ENCODE measurements at places on chromosomes 12 and 14.
A peak's percentile ranks its signal among the peaks of the same experiment; 100 is the strongest.

- no peak for DNase-seq
These were observed 63.1 kb downstream of the PLEKHG7 start for GRCh38 chr12:92765871-92766270.

GRCh38 chr14:37202812-37203211 lies 5.1 kb downstream of the MIPOL1 start:
- no peak for DNase-seq

DNA sequence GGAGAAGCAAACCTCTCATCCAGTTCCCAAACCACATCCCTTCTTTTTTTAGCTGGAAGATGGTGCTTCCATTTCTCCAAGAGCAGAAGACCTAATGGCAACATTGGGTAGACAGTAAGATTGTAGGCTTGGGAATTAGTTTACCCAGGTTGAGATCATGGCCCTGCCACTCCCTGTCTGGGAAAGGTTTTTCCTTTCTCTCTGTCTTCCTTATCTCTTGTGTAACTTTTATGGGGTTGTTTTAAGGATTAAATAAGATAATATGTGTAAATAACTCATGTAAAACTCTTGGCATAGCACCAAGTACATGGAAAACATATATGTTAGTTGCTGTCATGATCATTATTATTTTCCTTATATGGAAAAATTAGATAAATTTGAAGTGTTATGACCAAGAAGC lies 23.2 kb upstream of the PSMA6 start:
- no peak for DNase-seq

GRCh38 chr14:99430491-99430890 lies 50.2 kb downstream of the SETD3 start:
- no peak for DNase-seq

- no peak for DNase-seq
These were observed 44.0 kb downstream of the PPHLN1 start for GRCh38 chr12:42370013-42370412.

DNA sequence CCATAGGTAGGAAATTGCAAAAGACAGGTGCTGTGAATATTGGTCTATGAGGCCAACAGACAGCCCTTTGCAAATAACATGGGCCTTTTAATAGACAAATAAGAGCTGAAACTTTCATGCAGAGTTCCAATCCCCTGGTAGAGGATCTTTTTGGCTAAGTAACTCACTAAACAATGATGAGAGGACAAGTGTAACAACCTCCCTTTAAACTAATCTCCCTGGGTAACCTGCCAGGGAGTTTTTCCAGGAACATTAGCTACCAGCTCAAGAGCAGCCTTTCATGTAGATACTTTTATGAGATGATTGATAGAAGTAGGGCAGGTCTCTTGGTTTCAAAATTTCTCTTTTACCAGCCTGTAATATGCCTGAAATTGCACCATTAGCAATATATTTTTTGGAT lies 13.8 kb upstream of the CACNA1C start:
- DNase-seq: no peak

DNA sequence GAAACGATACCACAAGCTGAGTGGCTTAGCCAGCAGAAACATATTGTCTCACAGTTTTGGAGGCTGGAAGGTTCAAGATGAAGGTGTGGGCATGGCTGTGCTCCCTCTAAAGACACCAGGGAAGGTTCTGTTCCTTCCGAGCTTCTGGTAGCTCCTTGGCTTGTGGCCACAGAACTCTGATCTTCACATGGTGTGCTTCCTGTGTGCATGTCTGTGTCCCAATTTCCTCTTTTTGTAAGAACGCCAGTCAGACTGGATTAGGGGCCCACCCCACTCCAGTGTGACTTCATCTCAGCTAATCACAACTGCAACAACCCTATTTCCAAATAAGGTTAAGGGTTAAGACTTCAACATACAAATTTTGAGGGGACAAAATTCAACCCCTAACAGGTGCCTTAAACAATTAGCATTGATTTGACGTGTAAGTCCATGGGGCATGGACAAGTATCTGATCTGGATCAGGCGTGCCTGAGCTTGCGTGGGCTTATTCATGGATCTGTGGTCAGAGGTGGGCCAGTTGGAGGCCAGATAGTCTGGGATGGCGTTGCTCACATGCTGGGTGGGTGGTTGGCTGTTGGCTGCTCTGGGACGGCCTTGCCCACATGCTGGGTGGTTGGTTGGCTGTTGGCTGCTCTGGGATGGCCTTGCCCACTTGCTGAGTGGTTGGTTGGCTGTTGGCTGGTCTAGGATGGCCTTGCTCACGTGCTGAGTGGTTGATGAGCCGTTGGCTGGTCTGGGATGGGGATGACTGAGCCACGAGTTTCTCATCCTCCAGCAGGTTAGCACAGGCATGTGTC lies 88.5 kb downstream of the LGMN start:
- no peak for DNase-seq

DNA sequence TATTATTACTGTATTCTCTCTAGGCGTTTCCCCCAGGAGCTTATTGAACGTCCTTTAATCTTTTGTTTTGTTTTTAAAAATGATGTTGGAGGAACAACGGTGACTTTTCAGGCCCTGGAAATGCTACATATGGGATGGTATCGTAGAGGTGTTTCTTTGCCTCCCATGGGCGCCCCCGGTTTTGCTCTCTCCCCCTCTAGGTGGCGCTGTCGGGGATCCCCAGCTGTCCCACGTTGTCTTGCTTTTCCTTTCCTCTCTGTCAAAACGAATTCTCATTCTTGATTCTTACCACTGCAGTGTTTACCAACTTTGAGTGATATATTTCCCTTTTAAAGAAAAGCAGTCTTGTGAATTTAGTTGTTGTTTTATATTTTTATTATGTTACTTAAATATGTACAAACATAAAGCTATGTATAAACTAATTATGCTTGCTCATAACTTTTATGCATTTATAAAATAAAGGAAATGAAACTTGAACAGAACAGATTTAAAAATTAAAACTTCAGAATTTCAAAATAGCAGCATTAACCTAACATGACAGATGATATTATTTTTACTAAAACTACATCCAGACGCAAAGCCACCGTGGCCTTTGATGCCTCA lies 171.9 kb downstream of the RGS6 start:
- DNase-seq: peak; percentile 10

- DNase-seq: no peak
These were observed 185.1 kb upstream of the CDKN3 start for GRCh38 chr14:54211551-54212308.

- DNase-seq: no peak
These were observed 61.4 kb upstream of the BEGAIN start for GRCh38 chr14:100648474-100649172.

DNA sequence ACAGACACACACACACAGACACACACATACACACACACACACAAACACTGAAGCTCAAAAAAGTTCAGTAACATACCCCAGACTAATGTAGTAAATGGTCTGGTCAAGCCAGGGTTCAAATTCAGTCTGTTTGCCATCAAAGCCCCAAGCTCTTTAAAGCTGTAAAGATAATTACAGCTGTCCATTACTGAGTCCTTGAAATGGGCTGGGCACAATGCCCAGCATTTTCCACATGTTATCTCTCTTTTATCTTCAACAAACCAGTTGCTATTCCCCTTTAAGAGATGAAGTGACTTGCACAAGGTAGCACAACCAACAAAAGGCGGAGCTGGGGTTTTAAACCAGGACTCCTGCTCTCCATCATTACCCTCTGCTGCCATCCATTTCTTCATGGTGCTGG lies 7.6 kb upstream of the UNC119B start:
- DNase-seq: no peak

GRCh38 chr14:55313480-55313879 lies 42.3 kb downstream of the FBXO34 start:
- no peak for DNase-seq

DNA sequence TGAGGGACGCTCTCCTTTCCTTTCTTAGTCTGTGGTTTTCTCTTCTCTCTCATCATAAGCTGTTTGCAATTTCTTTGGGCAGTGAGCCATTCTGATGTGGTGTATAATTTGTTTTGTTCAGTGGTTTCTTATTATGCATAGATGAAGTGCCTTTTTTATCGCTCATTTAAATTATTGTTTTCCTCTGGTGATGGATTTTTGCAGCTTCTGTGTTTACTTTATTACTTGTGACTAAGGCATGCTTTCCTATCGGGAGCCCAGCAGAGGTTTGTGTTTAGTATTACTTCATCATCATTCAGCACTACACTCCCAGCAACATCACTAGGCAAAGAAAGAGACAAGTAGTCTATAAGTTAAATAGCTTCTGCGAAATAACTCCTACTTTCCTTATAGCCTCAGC lies 586.6 kb upstream of the NOVA1 start:
- no peak for DNase-seq

GRCh38 chr12:10362325-10362724 lies 27.5 kb downstream of the KLRK1 start:
- no peak for DNase-seq

DNA sequence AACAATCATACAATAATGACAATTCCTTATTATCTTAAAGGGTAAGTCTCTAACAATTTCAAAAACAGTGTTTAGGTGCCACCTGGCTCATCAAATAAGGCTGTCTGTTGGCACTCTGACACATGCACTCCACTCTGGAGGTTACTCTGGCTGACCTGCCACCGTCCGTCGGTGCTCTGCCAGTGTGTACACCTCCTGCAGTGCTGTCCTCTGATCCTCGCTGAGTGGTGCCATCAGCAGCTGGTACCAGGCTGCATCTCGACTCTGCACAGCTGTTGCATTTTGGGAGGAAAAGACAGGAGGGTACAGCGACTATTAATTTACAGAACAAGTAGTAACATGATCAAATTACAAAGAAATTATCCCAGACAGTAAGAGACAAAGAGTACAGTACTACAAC lies 63.9 kb downstream of the IPO8 start:
- no peak for DNase-seq
